ENCODE measurements at places on chromosomes 4 and X.

- DNase-seq, result no peak
Measured at GRCh38 chr4:29013341-29013740, 1706.8 kb upstream of the PCDH7 start.

DNA sequence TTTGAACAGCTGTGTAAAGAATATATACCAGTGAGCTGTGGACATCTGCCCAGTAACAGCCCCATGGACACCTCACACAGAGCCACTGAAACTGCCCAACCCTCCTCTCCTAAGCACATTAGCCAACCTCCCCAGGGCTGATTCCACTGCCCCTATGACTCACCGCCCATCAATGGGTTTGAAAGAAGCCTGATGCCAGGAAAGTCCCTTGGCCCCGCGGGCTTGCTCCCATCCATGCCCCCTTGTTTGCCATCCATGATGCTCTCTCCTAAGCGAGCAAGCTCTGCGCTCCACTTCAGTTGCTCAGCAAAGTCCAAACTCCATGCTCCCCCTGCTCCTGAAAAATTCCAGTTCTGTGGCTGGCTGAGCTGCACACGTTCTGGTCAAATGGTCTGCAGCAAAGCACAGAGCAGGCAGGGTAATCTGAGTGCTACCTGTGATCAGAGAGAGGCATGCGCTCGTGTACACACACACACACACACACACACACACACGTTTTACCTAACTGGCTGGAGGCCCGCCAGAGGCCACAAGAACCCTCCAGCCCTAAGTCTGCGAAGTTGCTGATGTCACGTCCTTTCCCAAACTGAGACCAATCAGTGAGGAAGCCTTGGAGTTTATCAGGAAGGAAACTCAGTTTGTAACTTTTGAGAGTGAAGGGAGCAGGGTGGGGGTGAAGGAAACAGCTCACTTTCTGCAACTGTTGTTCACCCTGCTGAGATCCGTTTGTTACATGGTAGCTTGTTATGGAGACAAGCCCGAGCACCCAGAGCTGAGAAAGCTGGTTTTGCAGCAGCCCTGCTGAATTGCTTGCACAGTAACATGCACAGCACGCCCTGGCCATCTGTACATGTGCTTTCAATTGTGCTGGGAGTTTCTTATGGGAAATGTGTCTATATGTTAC lies at the start of gene ASB9:
TSS of gene ASB9 (minus strand) at position 466 of the 904 bp plus-strand sequence. CDS start at position 257, 209 bp downstream.
- peak; percentile 43 for DNase-seq

- no peak for DNase-seq
Measured at GRCh38 chrX:77743720-77744119, 42.3 kb downstream of the ATRX start.

GRCh38 chr4:89000844-89001360 lies 56.1 kb downstream of the FAM13A start:
- no peak for DNase-seq

DNA sequence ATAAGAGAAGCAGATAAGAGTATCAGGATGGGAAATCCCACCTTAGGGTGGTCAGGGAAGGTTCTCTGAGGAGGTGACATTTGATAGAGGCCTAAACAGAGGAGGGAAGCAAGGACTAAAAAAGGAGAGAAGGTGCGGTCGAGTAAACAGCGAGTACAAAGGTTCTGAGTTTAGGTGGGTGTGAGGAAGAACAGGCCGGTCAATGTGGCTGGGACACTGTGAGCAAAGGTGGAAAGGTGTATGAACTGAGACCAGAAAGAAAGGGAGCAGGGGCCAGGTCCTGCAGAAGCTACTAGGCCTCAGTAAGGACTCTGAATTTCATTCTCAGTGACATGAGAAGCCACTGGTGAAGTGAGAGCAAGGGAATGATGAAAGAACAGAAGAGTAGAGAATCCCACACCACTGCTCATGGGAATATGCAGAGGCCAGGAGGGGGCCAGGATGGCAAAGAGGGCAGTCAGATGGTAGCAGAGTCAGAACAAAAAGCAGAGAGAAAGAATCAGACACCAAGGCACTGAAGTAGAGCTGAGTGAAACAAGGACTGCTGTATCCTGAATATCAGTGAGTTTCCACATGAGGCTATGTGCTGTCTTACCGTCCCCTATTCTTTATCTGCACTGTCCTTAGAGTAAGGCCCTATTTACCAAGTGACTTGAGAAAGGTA lies 18.0 kb downstream of the PRSS48 start:
- DNase-seq, result no peak

GRCh38 chr4:3365871-3366842 lies 73.3 kb downstream of the RGS12 start:
- no peak for DNase-seq

- no peak for DNase-seq
Measured at GRCh38 chr4:148092316-148093014, 349.7 kb downstream of the NR3C2 start.

DNA sequence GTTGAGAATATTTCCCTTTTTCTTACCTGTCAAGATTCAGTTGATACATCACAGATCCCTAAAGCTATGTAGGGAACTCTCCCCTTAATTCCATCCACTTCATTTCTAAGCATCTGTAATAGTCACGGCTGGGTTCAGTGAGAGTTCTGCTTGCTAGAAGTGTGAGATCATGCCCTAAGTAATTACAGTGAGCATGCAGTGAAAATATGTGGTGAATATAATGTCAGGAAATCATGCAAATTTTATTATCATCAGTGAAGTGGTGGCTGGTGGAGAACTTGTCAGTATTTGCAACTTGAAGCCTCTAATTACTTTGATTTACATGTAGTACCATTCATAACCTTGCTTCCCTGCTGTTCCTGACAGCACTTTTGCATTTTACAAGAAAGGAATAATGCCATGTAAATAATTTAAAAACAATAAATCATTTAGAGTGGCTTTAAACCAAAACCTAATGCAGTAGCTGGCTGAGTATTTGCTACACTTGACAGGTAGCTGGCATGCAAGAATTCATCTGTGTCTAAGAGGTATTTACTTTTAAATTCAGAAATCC lies 28.3 kb upstream of the CFAP299 start:
- DNase-seq, result no peak

DNA sequence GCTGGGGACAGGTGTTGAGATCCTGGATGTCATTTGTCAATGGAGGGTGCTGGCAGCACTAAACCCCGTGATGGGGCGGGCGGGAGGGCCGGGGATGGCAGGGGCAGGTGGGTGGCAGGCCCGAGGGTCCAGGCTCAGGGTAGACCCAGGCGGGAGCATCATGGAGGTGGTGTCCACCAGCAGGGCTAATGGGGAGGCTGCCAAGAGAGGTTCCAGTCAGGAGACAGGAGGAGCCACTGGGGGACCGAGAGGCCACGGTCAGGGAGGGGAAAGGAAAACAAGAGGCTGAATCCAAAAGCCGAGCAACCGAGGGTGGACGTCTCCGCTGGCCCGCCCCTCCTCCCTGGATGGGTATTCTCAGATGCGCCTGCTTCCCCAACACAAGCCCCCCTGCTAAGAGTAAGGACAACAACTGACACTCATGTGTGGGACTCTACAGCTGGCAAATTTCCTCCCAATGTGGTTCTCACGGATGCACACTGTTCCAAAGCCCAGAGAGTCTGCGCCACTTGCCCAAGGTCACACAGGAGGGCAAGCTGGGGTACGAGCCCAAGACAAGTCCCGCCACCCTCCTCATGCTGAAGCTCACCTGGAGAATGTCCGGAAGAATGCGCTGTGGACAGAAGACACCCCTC lies 132.0 kb downstream of the CPZ start:
- peak; percentile 22 for DNase-seq

- DNase-seq, result no peak
Measured at GRCh38 chr4:8939160-8939839, 67.7 kb upstream of the HMX1 start.

DNA sequence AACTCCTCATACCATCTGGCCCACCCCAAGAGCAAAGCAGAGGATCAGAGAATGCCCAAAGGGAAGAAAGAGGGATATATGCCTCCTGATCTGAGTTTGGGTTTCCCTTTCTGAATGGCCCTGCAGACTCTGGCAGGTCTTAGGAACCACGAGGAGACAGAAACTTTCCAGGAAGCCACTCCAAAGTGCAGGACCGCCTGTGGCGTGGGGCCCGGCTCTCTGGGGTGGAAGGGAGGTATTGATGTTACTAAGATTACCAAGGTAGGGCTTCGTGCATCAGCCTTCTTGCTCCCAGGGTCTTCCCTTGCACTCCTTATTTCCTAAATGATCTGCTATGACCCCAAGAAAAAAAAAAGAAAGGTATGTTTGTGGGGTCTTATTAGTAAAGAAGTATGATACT lies 41.9 kb upstream of the SPRY1 start:
- DNase-seq, result no peak

GRCh38 chrX:47623540-47624027 lies 3.9 kb upstream of the SYN1 start:
- peak; percentile 94 for DNase-seq

DNA sequence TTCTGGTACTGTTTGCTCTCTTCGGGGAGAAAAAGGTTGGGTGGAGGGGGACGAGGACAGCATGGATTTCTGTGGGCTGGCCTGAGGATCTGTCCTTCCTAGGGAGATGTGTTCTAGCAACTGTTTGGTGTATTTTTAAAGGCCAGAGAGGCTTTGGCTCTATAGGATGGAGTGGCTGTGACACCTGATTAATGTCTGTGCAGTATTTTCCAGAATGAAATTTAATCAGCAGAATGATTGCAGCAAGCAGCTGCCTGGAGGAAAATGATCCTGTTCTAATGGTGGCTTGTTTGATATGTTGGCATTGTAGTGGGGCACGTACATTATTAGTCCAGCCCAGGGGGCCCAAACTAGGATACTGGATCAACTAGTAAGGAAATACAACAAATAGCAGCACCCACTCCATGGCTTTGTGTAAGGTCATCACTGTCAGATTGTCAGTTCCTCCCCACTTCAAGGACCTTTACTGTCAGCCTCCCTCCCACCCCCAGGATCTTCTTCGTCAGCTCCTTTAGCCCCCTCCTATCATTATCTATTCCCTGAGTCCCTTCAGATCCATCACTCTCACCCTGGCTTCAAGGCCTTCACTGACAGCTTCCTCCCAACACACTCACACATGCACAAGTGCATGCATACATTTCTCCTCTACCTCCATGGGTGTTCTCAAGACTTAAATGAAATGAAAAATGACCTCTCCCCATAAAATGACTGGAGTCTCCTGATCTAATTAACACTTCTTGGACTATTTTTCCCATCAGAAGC lies 10.4 kb upstream of the TMEM255A start:
- DNase-seq, result no peak

- no peak for DNase-seq
Measured at GRCh38 chr4:67556436-67556835, 2.1 kb upstream of the STAP1 start.

GRCh38 chr4:112222219-112222955 lies 9.2 kb upstream of the AP1AR start:
- DNase-seq, result no peak

DNA sequence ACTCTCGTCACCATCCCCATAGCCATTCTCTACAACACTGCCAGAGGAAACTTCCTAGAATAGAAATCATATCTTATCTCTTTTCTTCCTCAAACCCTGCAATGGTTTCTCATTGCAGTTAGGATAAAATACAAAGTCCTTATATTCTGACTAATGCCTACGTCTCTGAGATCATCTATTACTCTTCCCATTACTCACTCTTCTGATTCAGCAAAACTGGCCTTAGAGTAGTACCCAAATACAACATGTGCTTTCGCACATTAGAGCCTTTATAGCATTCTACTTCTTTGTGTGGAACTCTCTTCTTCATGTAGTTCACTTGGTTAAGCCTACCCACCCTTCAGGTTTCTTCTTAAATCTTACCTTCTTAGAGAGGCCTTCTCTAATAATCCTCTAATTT lies 28.0 kb downstream of the LHFPL1 start:
- no peak for DNase-seq

DNA sequence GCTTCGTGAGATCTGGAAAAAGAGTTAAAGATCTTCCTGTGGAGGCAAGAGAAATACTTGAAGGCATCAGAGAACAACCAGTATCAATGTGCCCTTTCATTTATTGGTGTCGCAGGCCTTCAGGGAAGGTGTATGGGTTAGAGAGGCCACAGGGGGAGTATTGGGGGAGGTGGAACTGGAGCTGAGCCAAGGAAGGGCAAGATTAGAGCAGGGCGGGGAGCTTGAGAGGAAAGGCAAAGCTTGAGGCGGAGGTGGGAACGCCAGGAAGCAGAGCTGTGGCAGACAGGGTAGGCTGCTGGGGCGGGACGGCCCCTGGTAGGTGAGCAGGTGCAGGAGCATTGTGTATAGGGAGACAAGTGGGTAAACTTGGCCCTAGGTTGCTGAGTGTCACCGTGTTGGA lies 329.9 kb downstream of the ARHGAP10 start:
- no peak for DNase-seq

- no peak for DNase-seq
Measured at GRCh38 chr4:8427761-8428287, 12.7 kb downstream of the ACOX3 start.

- DNase-seq, result no peak
Measured at GRCh38 chr4:2036866-2037265, 22.3 kb upstream of the NAT8L start.

DNA sequence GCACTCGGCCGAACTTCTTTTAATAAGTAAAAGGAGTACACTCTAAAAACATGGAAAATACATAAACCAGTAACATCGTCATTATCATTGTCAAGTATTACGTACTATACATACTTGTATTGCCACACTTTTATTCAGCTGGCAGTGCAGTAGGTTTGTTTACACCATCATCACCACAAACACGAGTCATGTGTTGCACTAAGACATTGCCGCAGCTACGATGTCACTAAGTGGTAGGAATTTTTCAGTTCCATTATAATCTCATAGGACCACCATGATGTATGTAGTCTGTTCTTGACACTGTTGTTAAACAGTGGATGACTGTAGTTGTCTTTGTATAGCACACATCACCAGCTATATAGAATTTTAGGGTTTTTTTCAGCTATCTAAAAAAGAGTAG lies 48.0 kb upstream of the TMEM131L start:
- no peak for DNase-seq

DNA sequence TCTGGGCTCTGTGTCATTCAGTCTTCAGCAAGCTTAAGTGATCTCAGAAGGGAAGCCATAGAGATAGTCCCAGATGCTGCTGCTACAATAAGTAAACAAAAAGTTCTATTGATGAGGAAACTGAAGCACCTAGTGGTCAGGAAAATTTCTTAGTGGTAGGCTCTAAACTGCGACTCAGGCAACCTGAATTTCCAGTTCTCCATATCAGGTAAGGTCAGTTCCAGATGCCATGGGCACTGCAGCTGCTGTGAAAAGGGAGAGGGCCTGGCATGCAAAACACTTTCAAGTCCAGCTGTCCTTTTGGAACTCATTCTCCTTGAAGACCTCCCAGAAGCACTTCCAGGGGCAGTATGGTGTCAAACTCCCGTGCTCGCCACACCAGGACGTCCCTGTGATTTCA lies 46.2 kb downstream of the REELD1 start:
- no peak for DNase-seq

- DNase-seq, result no peak
Measured at GRCh38 chr4:80005863-80006262, 67.2 kb downstream of the ANTXR2 start.

GRCh38 chr4:168647646-168648375 lies 151.0 kb downstream of the PALLD start:
- no peak for DNase-seq

DNA sequence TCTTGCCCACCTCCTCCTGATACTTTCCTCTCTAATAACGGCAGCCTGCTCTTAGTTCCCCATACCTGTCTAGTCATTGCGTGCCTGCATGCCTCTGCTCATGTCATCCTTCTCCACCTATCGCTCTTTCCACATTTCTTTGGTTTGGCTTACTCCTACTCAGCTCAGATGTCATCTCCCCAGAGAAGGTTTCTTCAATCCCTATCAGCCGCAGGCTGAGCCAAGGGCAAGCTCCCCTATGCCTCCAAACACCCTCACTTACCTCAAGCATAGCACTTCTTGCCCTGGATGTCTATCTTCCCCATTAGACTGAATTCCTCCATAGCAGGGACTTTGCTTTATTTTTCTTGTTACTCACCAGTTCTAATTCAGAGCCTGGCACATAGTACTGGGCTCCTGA lies 26.6 kb downstream of the FRMD7 start:
- DNase-seq, result no peak
